ENCODE measurements at places on chromosomes 16 and 17.
A peak's percentile ranks its signal among the peaks of the same experiment; 100 is the strongest.

- DNase-seq: no peak
Measured at GRCh38 chr17:63840591-63841349, 1.7 kb downstream of the SMARCD2 start.

DNA sequence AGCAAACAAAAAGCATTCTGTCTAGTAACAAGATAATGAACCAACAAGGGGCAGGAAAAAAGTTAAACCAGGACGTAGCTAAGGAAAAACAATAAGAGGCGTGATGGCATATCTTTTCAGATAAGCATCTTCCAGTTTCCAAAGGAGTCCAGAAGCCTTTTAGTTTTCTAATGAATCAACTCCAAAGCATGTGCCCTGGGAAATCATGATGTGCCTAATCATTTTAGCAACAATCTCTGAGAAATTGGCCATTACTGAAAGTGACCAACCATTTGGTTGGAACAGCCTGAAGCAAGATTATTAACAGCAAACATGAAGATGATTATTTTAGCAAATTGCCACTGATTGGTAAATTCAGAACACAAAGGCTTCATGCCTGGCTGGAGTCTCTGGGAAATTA lies 440.9 kb upstream of the MAF start:
- no peak for DNase-seq

- DNase-seq: no peak
Measured at GRCh38 chr17:79664930-79665737, 54.3 kb upstream of the RBFOX3 start.

DNA sequence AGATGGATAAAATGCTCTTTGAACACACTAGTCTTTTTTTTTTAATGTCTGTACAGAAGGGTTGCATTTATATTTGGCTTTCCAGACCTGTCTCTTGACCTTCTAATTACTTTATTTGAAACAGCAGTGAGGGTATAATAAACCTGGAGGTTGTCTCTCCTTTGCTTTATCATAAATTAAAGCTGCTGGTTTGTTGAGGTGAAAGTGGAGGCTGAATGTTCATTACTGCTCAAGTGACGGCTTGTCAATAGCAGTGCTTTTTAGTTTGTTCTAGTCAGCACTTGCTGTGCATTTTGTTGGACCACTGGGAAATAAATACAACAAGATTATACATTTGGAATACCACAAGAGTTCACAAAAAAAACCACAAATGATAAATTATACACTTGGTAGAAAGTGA lies 264.2 kb downstream of the IRX3 start:
- DNase-seq: no peak

DNA sequence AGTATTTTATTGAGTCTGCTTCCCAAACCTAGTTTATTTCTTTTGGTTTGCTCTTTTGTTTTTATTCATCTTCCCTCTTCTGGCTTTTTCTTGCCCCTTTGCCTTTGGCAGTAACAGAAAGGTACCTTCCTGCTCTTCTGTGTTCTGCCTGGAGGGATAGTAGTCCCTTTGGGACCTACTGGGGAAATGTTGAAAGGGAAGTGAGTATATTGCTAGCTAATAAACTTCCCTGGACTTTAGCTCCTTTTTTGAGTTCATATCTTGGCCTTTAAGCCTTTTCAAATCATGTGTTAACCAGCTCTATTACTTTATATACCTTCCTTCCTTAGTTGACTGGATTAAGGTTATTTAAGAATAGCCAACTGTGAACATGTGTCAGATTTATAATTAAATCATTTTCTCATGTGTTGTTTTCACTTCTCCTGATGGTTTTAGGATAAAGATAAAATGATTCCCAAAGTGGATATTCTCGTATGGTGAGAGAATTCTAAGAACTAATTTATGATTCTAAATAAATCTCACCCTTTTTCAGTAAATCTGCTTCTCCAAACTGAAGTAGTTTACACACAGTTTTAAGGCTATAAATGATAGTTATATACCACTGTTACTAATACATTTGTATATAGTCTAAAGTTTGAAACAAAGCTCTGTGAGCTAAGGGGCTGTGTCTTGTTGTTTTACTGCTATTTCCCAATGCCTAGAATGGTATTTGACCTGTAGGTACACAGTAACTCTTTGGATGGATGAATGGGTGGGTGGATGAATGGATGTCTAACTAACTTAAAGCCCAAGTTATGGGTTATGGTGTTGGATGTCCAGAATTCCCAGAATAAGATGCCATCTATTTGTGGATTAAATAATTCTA lies 45.7 kb downstream of the OMG start:
- no peak for DNase-seq

DNA sequence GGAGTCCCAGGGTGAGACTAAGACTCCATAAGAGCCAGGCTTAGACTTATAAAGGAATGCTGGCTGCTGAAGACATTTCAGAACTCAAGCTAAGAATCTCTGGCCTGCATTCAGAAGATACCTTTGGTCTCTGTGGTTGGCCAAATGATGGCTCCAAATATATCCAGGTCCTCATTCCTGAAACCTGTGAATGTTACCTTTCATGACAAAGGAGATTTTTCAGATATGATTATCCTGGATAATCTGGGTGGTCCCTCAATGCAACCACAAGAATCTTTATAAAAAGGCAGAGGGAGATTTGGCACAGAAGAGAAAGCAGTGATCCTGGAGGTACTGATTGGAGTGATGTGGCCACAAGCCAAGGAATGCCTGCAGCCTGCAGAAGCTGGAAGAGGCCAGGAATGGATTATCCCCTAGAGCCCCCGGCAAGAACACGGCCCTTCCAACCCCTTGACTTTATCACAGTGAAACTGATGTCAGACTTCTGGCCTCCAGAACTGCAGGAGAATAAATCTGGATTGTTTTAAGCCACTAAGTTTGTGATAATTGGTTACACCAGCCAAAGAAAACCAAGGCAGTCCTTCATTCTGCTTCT lies 253.3 kb downstream of the SLC39A11 start:
- no peak for DNase-seq

DNA sequence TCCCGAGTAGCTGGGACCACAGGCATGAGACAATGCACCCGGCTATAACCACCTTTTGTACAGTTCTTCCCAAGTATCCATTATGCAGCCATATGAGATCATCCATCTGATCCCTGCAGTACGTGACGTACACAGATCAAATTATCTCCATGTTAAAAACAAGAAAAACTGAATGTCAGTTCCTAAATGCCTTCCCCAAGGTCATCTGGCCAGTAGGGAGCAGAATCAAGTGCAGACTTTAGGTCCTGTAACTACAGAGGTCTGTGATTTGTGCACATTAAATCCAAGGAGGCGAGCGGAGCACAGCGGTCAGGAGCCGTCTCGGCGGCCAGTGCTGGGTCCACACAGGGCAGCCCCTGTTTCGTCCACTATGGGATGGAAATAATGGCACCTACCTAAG lies 23.7 kb downstream of the ZCCHC14 start:
- DNase-seq: no peak

GRCh38 chr16:1030473-1030901 lies 42.1 kb upstream of the SSTR5 start:
- no peak for DNase-seq

DNA sequence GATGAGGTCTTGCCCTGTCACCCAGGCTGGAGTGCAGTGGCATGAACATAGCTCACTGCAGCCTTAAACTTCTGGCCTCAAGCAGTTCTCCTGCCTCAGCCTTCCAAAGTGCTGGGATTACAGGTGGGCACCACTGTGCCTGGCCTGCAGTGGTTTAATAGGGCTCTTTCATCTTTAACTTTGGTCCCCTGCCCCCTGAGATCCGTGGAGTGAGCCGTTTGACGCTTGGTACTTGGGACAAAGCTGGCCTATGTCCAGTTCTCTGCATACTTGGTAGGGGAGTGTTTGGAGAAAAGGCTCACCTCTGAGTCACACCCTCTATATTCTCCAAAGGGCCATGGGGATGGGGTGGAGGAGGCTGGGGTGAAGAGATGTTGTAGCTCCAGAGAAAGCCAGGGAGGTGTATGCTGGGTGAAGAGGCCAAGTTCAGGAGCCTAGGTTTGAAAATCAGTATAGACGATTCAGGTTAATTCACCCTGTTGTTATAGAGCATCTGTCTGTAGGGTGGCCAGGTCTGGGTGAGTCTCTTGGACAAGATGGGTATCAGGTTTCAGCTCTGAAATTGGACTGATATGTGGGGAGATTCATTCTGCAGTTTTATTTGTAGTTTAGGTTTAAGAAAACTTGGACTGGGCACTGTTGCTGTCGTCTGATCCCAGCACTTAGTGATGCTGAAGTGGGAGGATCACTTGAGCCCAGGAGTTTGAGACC lies 17.6 kb downstream of the ABCC1 start:
- no peak for DNase-seq

DNA sequence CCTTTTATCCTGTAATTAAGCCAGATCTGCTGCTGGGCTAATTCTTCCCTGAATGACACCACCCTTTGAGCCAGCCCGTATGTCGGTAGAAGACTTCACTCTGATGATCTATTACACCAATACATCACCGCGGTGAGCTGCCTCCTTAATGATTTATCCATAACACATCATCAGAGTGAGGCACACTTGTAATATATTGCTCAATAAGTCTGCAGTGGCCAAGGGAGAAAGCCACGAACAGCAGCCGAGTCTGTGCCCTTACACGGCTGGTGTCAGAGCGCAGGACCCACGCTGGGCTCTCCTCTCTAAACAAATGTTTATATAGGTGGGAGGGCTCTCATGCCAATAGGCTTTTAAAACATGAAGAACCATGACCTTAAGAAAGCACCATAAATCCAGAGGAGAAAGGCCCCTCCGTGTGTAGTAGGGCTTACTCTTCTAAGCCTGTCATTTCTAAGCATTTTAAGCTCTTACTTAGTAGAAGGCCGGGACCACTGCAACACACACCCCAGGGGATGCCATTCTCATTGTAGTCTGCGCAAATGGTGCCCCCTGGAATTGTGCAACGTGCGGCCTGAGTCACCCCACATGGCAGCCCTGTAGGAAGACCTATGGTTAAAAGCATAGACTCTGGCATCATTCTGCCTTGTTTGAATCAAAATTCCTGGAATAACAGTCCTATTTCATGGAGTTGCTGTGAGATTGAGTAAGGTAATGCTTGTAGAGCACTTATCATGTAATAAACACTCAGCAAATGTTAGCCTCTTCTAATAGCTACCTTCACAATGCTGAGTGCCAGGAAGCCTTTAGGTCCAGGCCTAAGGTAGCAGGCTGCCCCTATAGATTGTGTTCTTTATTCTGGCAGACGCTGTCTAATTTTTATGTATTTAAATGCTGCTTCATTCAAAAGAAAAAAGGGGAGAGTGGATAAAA lies 26.1 kb downstream of the MRPS23 start:
- no peak for DNase-seq

DNA sequence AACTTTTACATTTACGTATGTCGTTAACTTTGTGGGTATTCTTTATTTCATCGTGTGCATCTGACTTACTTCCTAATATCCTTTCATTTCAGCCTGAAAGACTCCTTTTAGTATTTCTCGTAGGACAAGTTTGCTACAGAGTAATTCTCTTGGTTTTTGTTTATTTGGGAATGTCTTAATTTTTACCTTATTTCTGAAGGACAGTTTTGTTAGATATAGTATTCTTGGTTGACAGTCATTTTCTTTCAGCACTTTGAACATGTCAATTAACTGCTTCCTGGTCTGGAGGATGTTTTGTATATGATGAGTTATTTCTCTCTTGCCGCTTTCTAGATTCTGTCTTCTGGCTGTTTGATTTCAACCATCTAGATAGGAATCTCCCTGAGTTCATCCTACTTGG lies 109.2 kb upstream of the NACA2 start:
- DNase-seq: no peak

DNA sequence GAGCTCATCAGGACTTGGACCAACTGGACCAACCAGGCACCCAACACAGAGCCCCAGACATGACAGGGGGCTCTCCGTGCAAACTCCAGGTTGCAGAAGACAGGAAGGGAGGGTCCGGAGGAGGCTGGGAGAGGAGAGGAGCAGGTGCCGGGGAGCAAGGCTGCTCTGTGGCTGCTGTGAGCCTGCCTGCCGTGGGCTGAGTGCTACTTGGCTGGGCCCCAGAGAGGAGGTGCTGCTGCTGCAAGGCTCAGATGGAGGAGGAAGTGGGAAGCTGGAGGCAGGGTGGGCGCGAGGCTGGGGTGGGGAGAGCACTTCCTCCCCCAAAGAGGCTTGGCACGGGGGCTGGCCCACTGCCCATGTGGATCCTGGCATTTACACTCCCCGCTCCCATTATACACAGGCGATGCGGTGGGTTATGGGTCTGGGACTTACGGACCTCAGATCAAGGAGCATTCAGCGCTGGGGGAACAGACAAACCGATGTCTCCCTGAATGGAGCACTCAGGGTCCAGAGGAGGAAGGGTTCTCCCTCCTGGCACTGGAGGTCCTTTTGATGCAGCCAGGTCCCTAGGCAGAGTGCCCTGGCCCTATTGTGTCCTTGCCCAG lies 15.9 kb downstream of the EPOP start:
- peak; percentile 25 for DNase-seq

DNA sequence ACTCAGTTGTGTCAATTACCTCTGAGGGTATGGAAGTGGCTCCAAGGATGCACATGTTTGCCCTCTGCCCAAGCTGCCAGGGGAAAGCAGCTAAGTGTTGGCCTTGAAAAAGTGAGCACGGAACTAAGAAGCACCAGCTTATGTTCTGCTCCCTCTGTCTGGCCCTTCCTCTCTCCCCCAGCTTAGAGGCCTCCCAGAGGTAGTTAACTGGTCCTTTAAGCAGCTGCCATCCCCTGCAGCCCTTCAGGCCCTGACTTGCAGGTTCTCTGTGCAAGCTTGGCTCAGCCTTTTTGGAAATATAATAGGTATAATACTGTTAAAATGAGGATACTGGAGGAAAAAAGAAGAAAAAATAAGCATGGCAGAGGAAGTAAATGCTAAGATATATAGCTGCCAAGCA lies 7.0 kb upstream of the UBE2Z start:
- no peak for DNase-seq

- DNase-seq: no peak
Measured at GRCh38 chr16:76985392-76986045, 205.5 kb upstream of the MON1B start.

GRCh38 chr17:42023524-42024349 lies 3.8 kb downstream of the NKIRAS2 start:
- no peak for DNase-seq

DNA sequence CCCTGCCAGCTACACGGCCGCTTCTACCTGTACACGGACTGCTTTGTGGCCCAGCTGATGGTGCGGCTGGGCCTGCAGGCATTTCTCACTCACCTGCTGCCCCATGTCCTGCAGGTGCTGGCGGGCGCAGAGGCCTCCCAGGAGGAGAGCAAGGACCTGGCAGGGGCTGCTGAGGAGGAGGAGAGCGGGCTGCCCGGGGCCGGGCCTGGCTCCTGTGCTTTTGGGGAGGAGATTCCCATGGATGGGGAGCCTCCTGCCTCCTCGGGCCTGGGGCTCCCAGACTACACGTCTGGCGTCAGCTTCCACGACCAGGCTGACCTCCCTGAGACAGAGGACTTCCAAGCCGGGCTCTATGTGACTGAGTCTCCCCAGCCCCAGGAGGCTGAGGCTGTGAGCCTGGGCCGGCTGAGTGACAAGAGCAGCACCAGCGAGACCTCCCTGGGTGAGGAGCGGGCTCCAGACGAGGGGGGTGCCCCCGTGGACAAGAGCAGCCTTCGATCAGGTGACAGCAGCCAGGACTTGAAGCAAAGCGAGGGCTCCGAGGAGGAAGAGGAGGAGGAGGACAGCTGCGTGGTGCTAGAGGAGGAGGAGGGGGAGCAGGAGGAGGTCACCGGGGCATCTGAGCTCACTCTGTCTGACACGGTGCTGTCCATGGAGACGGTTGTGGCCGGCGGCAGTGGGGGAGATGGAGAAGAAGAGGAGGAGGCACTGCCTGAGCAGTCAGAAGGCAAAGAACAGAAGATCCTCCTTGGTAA lies 3.5 kb downstream of the WDR81 start:
- no peak for DNase-seq

- no peak for DNase-seq
Measured at GRCh38 chr17:33390479-33391176, 97.5 kb upstream of the ASIC2 start.

GRCh38 chr16:8305201-8305600 lies 285.1 kb downstream of the TMEM114 start:
- DNase-seq: no peak

Measured in activated CD4-positive, CD25-positive, alpha-beta regulatory T cell treated with anti-CD3 and anti-CD28 coated beads, Interleukin-2, amount 50 U/mL, for 72 hours (primary cell).